ENCODE measurements at places on chromosomes 6 and 20.

DNA sequence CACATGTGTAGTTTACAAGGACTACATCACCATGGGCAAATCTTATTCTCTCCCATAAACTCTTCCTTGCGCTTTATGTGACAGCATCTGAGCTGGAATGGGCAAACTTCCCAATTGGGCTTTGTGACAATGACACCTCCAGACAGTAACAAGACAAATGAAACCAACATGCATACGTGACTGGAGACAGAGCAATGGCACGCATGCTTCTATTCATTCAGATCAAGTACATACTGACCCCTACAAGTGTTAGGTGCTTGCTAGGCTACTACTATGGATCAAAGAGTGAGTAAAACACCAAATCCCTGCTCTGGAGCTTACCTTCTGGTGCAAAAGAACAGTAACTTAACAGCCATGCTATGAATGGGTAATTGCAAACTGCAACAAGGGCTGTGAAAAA is 394.9 kb downstream of the BTBD9 start:
- DNase-seq = no peak

- no peak for DNase-seq
These were observed 10.0 kb downstream of the PYGB start for GRCh38 chr20:25257756-25258475.

GRCh38 chr6:146974351-146974750 is 229.9 kb upstream of the STXBP5 start:
- DNase-seq = no peak

- no peak for DNase-seq
These were observed 147.2 kb downstream of the VEGFA start for GRCh38 chr6:43916924-43917877.

- no peak for DNase-seq
These were observed 379.9 kb downstream of the CD109 start for GRCh38 chr6:74075896-74076295.

- peak; percentile 92 for DNase-seq
These were observed 17.3 kb upstream of the TRIM27 start for GRCh38 chr6:28940858-28941683.

DNA sequence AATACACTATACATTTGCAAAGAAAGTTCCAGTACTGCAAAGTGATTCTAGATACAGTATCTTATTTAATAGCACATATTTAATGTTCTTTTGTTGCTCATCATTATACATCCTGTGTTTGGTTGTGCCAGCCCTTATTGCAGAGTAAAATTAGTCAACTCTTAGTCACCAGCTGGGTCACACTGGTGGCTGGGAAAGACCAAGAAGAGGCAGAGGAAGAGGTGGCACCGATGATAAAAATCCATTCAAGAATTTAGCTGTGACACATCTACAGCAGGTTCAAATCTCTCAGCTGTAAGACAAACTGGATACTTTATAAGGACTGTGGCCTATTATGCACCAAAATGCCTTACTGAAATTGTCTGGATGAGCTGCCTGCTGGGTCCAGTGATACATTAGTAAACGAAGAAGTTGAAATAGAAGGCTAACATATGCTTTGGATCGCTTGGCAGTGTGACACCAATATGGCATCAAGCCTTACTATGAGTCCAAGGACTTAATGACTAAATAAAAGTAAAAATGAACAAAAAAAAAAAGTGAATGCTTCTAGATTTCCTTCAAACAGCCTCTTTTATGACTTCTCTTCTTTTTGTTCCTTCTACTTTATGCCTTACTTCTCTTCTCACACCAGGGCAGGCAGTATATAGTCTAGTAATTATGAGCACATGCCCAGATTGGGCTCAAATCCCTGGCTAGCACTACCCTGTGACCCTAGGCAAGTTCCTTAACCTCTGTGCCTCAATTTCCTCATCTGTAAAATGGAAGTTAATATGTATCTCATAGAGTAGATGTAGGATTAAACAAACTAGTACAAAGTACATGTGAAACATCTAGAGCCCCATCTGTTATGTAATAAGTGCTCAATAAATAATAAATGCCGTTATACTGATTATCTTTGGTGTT is 29.4 kb upstream of the RNF8 start:
- DNase-seq = peak; percentile 72

- no peak for DNase-seq
These were observed 126.8 kb downstream of the HIVEP1 start for GRCh38 chr6:12138936-12139335.

- no peak for DNase-seq
These were observed 20.7 kb downstream of the RAB22A start for GRCh38 chr20:58330249-58330648.

DNA sequence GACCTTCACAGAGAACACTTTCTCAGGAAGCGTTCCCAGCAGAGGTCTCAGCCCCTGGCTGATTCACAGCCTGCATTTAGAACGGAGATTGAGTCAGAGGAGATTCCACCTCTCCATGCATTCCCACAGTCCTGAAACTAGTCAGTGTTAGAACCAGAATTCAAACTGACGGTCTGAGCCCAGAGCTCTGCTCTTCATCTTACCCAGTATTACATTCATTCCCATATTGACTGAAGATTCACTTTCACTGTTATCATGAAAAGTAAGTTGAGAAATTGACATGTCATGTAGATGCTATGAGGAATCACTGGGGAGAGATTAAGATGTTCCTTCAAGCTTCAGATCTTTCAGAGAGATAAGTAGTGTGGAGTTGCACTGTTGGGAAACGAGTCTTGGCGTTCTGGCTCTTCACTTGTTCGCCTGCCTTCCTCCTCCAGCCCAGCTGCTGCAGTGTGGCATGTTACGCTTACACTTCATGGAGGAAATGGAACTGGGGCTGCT is 28.3 kb downstream of the MAS1 start:
- no peak for DNase-seq

- DNase-seq = no peak
These were observed 330.6 kb upstream of the MARCKS start for GRCh38 chr6:113526553-113526952.

GRCh38 chr6:70166088-70166958 is 136.6 kb downstream of the COL9A1 start:
- peak; percentile 58 for DNase-seq

DNA sequence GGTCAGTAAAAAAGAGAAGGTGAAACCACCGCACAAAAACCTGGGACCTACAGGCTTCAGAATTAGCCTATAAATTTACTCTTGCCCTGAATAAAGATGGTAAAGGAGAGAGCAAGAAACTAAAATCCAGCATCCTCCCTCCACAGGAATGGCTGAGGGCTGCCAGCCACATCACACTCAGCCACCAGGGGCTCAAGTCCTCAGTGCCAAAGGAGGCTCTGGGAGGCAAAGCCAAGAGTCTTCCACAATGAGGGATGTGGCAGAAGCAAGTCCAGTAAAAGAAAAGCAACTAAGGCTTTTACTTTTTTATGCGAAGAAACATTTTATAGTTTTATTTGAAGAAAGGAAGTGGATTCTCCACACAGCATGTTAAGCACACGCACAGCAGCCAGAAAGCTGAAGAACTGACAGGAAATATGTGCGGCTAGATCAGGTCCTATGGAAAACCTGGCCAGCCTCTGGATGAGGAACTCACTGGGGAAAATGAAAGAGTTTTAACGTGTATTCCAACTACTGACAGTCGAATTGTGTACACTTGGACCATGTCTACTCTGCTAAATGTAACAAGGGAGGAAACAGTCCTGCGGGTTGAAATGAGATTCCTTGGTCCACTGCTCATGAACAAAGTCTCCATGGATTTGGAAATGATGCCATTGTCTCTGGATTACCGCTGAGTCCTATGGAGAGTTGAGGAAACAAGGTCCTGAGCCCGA is 219.4 kb upstream of the SSTR4 start:
- no peak for DNase-seq

DNA sequence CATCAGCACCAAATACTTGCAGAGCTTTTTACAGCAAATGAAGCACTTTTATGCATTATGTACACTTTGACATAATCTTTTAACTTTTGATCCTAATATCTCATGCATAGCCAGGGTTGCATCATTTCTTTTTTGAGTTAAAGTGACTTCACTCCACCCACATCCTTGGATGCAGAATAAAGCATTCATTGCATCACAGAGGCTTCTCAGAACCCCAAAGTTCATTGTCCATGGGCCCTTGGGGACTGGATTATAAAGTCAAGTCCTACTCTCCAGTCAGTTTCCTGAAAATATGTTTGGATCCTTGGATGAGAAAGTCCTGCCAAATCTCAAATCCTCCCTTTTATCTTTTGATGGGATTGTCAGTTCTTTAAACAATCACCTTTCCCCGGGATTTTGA is 10.6 kb upstream of the EFHC1 start:
- DNase-seq = no peak

- no peak for DNase-seq
These were observed 44.5 kb downstream of the TGM2 start for GRCh38 chr20:38120625-38120988.

Data from activated CD4-positive, alpha-beta T cell treated with anti-CD3 and anti-CD28 coated beads, Interleukin-2, Interleukin-6, amounts not matched to agents 100 ng/mL and 50 ng/mL, durations not matched to agents 16 hours and 8 hours (primary cell).